ENCODE measurements at places on chromosomes 6 and 20.
A peak's percentile ranks its signal among the peaks of the same experiment; 100 is the strongest.

- peak; percentile 71 for DNase-seq
These were observed 17.3 kb downstream of the PLN start for GRCh38 chr6:118565311-118565960.

DNA sequence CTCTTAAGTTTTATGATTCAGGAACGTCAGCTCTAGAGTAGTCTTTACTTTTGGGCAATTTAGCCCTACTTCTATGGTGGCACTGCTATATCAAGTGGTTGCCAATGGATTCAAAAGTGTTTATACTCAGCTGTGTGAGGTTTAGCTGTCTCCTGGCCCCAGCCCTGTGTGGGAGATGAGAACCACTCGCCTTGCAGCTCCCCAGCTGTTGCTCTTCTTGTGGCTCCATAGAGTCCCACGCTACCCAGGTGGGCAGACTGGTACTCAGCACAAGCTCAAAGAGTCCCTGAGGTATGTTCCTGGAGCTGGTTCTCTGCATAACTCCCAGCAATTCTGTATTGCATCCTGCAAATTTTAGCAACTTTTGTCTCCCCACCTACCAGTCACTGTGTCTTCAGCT, 59.6 kb downstream of the C6orf118 start:
- DNase-seq, result no peak

DNA sequence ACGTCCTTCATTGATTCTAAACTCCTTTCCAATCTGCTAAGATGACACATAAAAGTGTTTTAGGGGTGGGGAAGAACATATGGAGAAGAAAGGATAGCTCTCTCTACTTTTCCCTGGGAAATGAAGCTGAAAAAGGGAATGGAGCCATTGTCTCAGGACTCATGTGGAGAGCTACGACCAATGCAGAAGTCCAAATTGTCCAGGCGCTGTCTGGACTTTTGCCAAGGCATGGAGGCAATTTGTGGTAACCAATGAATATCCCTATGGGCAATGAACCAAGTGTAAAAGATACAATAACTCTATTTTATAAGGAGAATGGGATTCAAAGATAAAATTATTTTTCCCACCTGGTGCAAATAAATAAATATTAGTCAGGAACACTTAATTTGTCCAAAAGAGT, 16.1 kb downstream of the FBXL4 start:
- peak; percentile 94 for DNase-seq

GRCh38 chr20:50200482-50201104, 10.0 kb downstream of the CEBPB start:
- DNase-seq, result no peak

DNA sequence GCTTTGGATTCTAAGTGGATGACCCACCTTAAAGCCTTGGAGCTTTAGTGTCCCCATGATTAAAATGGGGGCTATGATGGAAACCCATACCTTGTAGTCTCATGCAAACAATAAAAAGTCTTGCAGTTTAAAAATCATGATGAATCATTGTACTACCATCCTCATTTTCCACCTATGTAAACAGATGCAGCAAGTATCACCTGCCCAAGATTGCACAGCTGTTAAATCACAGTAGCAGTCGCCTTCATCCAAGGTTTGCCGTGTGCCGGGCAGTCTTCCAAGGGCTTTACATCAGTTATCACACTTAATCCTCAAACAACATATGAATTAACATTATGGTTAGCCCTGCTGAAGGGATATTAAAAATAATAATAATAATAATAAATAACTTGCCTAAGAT, 210.3 kb downstream of the FOXA2 start:
- DNase-seq, result peak; percentile 91

DNA sequence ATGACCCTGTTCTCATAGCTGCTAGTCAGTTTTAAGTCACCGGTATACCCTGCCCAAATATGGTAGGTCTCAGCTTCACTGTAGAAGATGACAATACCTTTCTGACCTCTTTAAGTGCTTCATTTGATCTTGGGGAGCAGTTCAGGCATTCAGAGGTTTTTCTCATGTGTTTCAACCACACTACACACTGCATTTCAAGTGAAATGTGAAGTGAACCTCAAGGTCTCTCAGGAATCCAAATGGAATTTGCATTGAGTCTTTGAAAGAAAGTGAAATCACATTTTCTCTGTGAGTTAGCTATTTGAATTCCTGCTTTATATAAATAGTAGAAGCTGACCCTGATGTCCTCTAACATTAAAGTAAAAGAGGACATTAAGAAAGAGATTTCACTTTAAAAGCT, 461.6 kb downstream of the ADGRB3 start:
- DNase-seq, result no peak

DNA sequence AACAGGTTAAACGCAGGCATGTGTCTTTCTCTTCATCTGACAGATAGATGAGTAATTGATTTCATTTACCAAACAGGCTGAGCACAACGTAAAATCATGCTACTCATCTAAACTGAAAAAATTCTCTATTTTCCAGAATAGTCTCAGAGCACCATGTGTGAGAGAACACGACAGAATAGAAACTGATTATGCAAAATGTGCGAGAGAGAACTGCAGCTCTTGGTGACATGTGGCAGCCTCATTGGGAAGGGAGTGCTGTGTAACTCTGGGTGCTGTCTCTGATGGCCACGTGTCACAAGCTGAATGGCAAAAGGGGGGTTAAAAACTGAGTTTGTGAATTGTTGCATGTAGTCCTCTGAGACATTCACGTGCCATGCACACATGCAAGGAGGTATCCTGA, 143.7 kb upstream of the ATXN1 start:
- no peak for DNase-seq

- no peak for DNase-seq
These were observed 63.7 kb downstream of the POPDC3 start for GRCh38 chr6:105116150-105116549.
